ENCODE measurements at places on chromosomes 2 and 18.

GRCh38 chr2:36650031-36650829, 46.3 kb upstream of the VIT start:
- peak; percentile 73 for DNase-seq

GRCh38 chr2:183078464-183079138, at the start of gene DUSP19:
Gene DUSP19 (plus strand): TSS chr2:183078747. CDS start chr2:183078934, 187 bp downstream.
- peak; percentile 93 for DNase-seq

GRCh38 chr2:12232876-12233275, 483.9 kb upstream of the TRIB2 start:
- no peak for DNase-seq

- DNase-seq = peak; percentile 77
These were observed 58.6 kb downstream of the ODC1 start for GRCh38 chr2:10389573-10389972.

GRCh38 chr18:70454704-70455322, 166.0 kb downstream of the SOCS6 start:
- peak; percentile 67 for DNase-seq

DNA sequence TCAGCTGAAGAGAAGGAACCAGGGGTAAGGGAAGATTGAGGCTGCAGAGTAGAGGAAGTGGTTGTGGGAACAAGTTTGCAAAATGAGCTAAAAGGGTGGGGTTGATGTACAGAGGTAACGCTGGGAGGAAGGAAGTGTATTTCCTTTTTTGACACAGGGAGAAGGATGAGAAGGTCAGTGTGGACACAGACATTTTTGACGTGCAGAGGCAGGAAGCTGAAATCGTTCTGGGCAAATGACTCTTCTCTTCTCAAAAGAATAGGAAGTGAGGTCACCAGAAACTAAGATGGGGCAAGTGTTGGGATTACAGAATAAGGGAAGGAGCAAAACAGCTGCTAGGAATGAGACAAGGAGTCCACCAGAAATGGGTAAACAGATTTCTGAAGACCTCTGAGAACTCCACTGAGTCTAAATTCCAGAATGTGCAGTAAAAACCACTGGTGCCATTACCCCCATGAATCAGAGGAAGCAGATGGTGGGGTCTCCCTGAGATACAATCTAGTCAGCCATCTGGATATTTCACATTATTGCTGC, 20.0 kb upstream of the RNF149 start:
- DNase-seq = no peak

DNA sequence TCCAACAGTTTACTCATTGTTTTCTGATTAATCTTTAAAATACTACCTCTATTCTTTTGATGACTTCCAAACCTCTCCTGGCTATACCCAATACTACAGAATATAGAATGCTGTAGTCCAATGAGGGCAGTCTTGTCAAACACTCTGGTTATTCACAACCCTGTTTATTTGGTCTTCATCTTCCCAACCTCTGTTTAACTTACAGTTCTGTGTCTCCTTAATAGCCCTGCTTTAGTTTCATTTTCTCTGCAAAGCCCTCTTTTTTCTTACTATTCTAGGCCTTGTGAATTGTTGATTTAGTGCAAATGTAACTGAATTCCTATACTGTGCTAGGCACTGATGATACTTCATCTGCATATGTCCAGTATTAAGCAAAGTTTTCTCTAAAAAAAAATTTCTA, 40.0 kb downstream of the ACVR2A start:
- DNase-seq = no peak

DNA sequence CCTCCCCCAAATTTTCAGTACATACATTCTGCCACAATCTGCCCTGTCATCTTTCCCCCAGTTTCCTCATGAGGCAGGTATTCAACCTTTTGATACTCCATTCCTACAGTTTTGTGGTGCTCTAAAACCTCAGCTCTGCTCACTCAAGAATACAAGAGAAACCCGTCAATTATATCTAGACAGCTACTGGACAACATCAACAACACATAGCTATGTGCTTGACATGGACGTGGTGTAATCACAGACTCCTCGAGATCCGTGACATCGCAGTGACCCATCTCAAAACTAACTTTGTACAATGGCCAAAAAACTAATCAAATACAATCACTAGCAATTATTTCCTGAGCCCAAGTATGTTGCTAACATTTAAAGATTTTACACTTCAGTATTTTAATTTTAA, 23.6 kb downstream of the WDSUB1 start:
- DNase-seq = peak; percentile 6
